ENCODE measurements at places on chromosomes 7 and 10. TPM values are rescaled to one million over a fixed set of nuclear protein-coding genes. Genes with fewer than 3 reads are reported as not detected.

The MRC1 gene
- not detected for polyA plus RNA-seq

The RAB19 gene
- polyA plus RNA-seq = 0.71 TPM

The AGAP4 gene
- 3.4 TPM for polyA plus RNA-seq

The GOLGA7B gene
- not detected for polyA plus RNA-seq

The SPDYE6 gene
- polyA plus RNA-seq = 0.41 TPM

The RAMP3 gene
- polyA plus RNA-seq = not detected

The HOGA1 gene
- not detected for polyA plus RNA-seq

The GALNT17 gene
- polyA plus RNA-seq = not detected

The ICA1 gene
- polyA plus RNA-seq = 0.22 TPM

The KCTD7 gene
- 8.1 TPM for polyA plus RNA-seq

The EBF3 gene
- not detected for polyA plus RNA-seq

The SYCE1 gene
- 2.2 TPM for polyA plus RNA-seq

The MCM10 gene
- 0.06 TPM for polyA plus RNA-seq

The CYP2C18 gene
- not detected for polyA plus RNA-seq

The CPVL gene
- 1.4 TPM for polyA plus RNA-seq

The CUZD1 gene
- polyA plus RNA-seq = 1.2 TPM

The TNKS2 gene
- 32.2 TPM for polyA plus RNA-seq

The GATA3 gene
- polyA plus RNA-seq = not detected

The ANXA8 gene
- not detected for polyA plus RNA-seq

The OR6B1 gene
- polyA plus RNA-seq = not detected

The DOCK1 gene
- polyA plus RNA-seq = not detected

The FAM241B gene
- polyA plus RNA-seq = 1.9 TPM

All from naive B cell (primary cell).